ENCODE measurements at places on chromosomes 5 and 9.

- no peaks in the 10 kb centered on the region for H3K36me3 ChIP-seq
- no peak overlapping the region for H3K27ac ChIP-seq
- peaks cover 3% of the 10 kb centered on the region for H3K4me1 ChIP-seq
- H3K27me3 ChIP-seq, result no peaks in the 10 kb centered on the region
- peak; percentile 16 for DNase-seq
- no peak overlapping the region for H3K4me3 ChIP-seq
Measured at GRCh38 chr5:63686938-63687337, 275.3 kb downstream of the HTR1A start.

GRCh38 chr5:15718421-15719179 is 218.6 kb downstream of the FBXL7 start:
- no peak overlapping the region for H3K27ac ChIP-seq
- DNase-seq, result no peak
- H3K4me3 ChIP-seq, result no peak overlapping the region
- peaks cover 2% of the 10 kb centered on the region for H3K4me1 ChIP-seq

DNA sequence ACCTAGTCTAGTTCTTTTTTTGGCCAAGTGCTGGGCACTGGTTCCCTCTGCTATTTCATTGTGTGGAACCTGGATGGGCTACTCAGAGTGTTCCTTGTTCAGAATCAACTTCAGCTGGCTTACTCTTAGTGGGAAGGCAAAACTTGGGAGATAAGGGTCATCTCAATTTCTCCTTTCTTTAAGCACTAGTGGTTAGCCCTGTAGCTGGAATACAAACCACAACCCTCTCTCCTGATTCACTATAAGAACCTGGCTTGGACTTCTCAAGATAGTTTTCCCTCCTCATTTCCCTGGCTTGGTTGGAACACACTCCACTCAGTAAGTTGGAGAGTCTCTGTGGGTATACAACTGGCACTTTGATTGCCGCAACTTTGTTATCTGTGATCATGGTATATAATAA is 35.1 kb downstream of the GRIA1 start:
- H3K4me1 ChIP-seq, result no peaks in the 10 kb centered on the region
- H3K27me3 ChIP-seq, result no peaks in the 10 kb centered on the region
- H3K36me3 ChIP-seq, result no peaks in the 10 kb centered on the region
- H3K4me3 ChIP-seq, result no peak overlapping the region
- DNase-seq, result no peak
- H3K27ac ChIP-seq, result no peak overlapping the region

- no peaks in the 10 kb centered on the region for H3K27me3 ChIP-seq
- H3K4me1 ChIP-seq, result no peaks in the 10 kb centered on the region
- no peak overlapping the region for H3K4me3 ChIP-seq
- H3K36me3 ChIP-seq, result no peaks in the 10 kb centered on the region
- no peak for DNase-seq
Measured at GRCh38 chr5:59764361-59764760, 129.2 kb downstream of the PDE4D start.

DNA sequence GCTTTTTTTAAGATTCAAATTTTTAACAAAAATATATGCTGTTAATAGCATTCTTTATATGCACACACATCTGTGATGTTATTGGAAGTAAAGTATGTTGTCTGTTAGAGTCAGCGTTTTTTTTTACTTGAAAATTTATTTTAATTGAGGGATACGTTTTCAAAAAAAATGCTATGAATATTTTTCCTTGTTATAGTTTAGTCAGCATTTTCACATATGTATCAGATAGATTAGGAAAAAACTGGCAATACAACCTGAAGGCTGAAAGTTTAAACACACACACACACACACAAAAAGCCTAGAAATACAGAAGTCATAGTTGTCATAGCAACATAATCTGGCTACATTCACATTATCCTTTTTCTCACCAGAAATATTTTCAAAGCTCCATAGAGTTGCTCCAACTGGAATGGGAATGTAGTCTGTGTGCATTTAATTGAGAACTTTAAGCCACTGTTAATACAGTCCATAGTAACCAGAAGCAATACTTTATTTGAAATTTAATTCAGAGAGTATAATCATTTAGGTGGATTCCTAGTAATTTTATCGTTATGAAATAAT is 116.6 kb downstream of the CDH12 start:
- no peak overlapping the region for H3K4me3 ChIP-seq
- H3K27ac ChIP-seq, result no peak overlapping the region

DNA sequence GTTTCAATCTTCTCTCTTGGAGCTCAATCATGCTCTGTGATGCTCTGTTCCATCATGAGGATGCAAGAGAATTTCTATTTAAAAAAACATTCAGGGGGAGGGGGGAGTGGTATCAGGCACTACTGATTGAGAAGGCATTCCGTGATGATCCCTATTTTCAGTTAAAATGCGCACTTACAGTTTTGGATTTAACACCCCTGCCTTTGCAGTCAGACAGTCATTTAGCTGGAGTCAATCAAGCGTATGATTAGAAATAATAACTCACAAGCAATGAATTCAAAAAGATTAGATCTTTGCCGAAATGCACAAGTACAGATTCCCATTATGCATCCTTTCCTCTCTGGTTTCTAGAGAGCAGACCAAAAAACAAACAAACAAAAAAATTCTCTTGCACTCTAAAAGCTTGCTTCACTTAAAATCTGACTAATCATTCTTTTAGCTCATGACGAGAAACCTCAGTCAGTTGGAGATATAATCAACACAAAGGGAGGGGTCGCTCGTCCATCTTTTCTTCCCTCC is 55.4 kb downstream of the EFNA5 start:
- no peak overlapping the region for H3K4me3 ChIP-seq
- no peak overlapping the region for H3K27ac ChIP-seq
- no peaks in the 10 kb centered on the region for H3K36me3 ChIP-seq
- no peaks in the 10 kb centered on the region for H3K27me3 ChIP-seq

DNA sequence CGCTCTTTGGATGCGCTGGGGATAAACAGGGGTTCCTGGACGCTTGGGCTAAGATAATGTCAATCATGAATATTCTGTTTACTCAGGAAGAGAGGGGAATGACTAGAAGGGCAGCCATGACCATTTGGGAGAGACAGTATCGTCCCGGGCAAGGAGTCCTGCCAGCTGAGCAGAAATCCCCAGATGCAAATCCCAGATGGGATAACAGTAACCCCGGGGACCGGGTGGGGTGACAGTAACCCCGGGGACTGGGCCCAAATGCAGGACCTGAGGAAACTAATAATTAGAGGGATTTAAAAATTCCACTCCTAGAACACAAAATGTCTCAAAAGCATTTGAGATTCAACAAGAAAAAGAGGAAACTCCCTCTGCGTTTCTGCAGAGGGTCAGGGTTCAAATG is 189.0 kb upstream of the PPP1R26 start:
- no peak for DNase-seq
- H3K4me3 ChIP-seq, result no peak overlapping the region
- no peaks in the 10 kb centered on the region for H3K36me3 ChIP-seq
- H3K27me3 ChIP-seq, result no peaks in the 10 kb centered on the region
- H3K27ac ChIP-seq, result no peak overlapping the region
- H3K4me1 ChIP-seq, result no peaks in the 10 kb centered on the region

GRCh38 chr5:141641634-141642267 is 5.0 kb downstream of the RELL2 start:
- peaks cover 6% of the 10 kb centered on the region for H3K4me1 ChIP-seq
- no peak overlapping the region for H3K4me3 ChIP-seq
- H3K27me3 ChIP-seq, result no peaks in the 10 kb centered on the region
- DNase-seq, result no peak
- no peak overlapping the region for H3K27ac ChIP-seq

DNA sequence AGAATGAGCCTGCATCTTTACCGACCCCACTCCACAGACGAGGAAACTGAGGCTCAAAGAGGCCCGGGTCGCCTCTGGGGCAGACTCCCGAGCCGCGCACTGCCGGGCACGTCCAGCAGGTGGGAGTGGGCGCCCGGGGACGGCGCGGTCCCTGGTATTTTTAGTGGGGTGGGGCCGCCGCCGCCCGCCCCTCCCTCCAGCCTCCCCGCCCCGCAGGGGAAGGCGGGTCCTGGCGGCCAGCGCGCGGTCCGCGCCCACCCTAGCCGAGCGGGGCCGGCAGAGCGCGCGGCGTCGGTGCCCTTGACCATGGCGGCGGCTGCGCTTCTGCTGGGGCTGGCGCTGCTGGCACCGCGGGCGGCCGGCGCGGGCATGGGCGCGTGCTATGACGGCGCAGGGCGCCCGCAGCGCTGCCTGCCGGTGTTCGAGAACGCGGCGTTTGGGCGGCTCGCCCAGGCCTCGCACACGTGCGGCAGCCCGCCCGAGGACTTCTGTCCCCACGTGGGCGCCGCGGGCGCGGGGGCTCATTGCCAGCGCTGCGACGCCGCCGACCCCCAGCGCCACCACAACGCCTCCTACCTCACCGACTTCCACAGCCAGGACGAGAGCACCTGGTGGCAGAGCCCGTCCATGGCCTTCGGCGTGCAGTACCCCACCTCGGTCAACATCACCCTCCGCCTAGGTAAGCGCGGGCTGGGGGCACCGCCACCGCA is at the start of gene LAMC3:
TSS of gene LAMC3 (plus strand) at position 266 of the 710 bp plus-strand sequence. CDS start at position 307, 41 bp downstream.
- H3K27me3 ChIP-seq, result no peaks in the 10 kb centered on the region
- H3K27ac ChIP-seq, result no peak within 1 kb of the TSS
- H3K4me3 ChIP-seq, result no peak within 1 kb of the TSS
- H3K4me1 ChIP-seq, result peaks cover 3% of the 10 kb centered on the region
- no peaks in the 10 kb centered on the region for H3K36me3 ChIP-seq

DNA sequence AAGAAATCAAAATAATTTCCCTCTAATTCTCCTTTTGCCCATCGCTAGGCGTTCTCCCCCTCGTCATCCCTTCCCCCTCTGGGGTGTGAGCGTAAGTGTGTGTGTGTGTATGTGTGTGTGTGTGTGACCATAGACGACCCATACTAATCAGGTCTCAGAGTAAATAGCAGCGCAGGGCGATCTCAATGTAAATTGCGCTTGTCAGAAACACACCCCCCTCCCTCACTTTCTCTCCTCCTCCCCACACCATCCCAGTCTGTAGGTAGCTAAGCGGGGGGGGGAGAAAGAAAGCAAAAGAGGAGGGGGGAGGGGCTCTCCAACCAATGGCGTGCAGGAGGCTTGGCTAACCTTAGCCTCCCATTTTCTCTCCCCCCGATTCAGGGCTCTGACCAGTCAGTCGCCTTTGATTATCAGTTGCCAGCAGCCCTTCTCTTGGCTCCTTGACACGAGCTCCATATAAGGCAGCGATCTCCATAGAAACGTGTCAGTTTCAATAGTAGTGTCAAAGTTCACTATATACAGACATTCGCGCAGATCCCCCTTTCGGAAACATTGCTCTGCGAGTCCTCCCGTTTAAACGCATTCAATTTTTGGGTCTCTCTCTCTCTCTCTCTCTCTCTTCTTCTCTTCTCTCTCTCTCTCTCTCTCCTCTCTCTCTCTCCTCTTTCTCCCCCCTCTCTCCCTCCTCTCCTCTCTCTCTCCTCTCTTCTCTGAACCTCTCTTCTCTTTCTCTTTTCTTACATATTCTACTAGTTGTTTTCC is at the start of gene NR2F1:
TSS of gene NR2F1 (plus strand) at position 546 of the 762 bp plus-strand sequence. CDS start 1,802 bp downstream, outside the sequence.
- peak; percentile 95 for DNase-seq
- H3K4me1 ChIP-seq, result peaks cover 3% of the 10 kb centered on the region
- no peaks in the 10 kb centered on the region for H3K27me3 ChIP-seq
- H3K36me3 ChIP-seq, result no peaks in the 10 kb centered on the region
- peak within 1 kb of the TSS; percentile 67 for H3K4me3 ChIP-seq
- H3K27ac ChIP-seq, result peak within 1 kb of the TSS; percentile 55

DNA sequence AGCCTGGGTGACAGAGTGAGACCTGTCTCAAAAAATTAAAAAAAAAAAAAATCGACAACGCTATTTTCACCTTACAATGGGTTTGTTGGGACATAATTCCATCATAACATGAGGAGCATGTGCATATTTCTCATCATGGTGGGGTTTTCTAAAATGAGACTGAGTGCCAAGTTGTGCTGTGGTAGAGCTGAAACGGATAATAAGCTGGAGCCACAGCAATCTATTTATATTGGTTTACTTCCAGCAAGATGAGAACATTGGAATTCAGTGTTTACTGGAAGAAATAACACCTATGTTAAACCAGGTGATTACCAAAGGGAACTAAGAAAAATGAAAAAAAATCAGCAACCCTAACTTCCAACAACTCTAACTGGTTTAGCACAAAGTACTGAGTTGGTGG is 102.3 kb upstream of the IL6ST start:
- no peak overlapping the region for H3K27ac ChIP-seq
- no peak for DNase-seq
- H3K36me3 ChIP-seq, result no peaks in the 10 kb centered on the region
- H3K4me3 ChIP-seq, result no peak overlapping the region
- peaks cover 3% of the 10 kb centered on the region for H3K4me1 ChIP-seq
- H3K27me3 ChIP-seq, result no peaks in the 10 kb centered on the region

DNA sequence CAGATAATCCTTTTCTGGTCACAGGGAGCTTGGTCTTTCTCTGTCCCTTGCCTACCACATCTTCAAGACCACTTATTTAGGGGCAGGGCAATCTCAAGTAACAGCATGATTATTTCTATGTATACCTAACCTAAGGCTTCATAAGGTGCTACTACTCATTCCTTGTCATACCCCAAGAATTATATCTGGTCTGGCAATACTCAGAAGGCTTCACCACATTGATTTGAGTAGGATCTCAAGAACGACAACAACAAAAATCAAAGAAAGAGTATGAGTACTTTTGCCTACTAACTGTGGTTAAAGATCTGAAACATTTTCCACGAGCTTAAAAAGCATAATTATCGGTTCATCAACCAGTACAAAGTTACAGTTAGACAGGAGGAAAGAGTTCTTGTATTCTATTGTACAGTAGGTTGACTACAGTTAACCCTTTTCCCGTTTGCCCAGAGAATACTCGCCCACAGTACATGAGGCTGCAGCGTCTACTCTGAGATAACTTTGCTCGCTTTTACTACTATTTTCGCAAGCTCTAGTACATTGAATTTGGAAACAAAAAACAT is 41.0 kb downstream of the FANCC start:
- H3K27ac ChIP-seq, result no peak overlapping the region
- no peaks in the 10 kb centered on the region for H3K36me3 ChIP-seq
- no peaks in the 10 kb centered on the region for H3K4me1 ChIP-seq
- DNase-seq, result no peak
- H3K27me3 ChIP-seq, result no peaks in the 10 kb centered on the region
- H3K4me3 ChIP-seq, result no peak overlapping the region

Measured in ovary (tissue), 10 donors.